ENCODE measurements at places on chromosomes 7 and 10.
A peak's percentile ranks its signal among the peaks of the same experiment; 100 is the strongest.

DNA sequence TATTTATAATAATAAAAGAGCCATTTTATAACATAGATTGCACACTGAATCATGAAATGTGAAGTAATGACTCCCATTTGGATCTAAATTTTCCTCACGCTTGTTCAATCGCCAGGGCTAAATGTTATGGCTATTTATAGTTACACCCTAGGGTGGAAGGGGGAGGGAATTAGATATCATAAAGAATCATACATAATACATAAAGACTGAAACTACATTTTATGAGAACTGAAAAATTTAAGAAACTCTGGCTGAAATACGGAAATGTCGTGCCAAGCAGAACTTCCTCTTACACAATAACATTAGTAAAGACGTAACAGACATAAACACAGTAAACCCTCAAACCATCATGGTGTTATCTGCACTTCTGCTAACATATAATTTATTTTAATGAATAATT lies 327.5 kb upstream of the PHF14 start:
- DNase-seq: no peak

DNA sequence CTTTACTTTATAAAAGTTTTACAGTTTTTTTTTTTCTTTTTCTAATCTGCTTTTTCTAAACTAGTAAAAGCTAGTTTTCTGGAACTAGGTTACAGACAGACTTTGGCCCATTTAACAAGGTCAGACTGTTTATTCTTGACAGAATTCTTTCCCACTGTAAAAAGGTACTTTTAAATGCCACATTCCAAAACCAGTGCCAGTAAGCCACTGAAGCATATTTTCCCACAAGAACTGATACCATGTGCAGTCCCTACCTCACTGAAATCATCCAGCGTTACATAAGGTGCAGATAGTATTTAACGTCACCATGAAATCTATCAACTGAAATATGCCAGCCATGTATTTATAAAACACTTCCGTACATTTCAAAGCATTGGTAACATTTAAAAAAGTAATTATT lies 121.6 kb downstream of the CDK6 start:
- peak; percentile 63 for DNase-seq

DNA sequence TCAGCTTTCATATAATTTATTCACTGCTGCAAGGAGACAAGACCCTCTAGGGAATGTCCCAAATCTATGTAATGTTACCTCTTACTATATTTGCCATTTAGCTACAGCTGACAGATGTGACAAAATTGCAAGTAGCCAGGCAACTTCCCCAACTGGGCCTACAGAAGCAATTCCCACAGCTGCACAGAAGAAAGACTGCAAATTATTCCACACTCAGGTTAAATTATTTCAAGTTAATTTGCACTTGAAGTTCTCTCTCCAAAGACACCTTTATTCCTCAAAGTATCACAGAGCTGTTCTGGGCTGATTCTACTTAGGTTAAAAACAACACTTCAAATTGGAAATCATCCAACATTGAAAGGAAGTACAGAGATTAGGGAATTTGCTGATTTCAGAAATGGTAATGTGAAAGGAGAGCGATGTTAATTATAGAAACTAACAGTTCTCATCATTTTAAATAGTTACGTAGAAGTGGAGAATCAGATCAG lies 133.6 kb downstream of the THSD7A start:
- no peak for DNase-seq

DNA sequence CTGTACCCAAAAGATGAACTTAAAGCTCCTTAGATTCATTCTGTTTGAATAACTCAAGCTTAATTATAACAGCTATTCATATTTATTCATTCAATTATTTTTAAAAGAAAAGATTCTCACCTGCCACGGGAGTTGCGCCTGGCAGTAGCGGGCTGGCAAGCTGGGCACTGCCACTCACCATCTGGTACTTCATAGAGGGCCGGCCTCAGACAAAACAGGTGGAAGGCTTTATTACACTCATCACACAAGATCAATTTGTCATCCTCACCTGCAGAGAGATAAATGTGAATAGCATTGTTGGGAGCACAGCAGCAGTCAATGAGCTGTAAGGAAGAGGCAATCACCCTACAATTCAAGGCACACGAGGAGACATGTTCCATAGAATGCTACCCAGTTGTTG lies 15.8 kb downstream of the FZD9 start:
- DNase-seq: no peak

- DNase-seq: no peak
Measured at GRCh38 chr7:155300641-155301452, 3.2 kb downstream of the INSIG1 start.
